ENCODE measurements at places on chromosomes 16 and 17.

GRCh38 chr17:38584350-38584925, 21.3 kb downstream of the SRCIN1 start:
- peak; percentile 26 for DNase-seq

- no peak for DNase-seq
Observed at GRCh38 chr16:53216798-53217197, 162.0 kb downstream of the CHD9 start.

DNA sequence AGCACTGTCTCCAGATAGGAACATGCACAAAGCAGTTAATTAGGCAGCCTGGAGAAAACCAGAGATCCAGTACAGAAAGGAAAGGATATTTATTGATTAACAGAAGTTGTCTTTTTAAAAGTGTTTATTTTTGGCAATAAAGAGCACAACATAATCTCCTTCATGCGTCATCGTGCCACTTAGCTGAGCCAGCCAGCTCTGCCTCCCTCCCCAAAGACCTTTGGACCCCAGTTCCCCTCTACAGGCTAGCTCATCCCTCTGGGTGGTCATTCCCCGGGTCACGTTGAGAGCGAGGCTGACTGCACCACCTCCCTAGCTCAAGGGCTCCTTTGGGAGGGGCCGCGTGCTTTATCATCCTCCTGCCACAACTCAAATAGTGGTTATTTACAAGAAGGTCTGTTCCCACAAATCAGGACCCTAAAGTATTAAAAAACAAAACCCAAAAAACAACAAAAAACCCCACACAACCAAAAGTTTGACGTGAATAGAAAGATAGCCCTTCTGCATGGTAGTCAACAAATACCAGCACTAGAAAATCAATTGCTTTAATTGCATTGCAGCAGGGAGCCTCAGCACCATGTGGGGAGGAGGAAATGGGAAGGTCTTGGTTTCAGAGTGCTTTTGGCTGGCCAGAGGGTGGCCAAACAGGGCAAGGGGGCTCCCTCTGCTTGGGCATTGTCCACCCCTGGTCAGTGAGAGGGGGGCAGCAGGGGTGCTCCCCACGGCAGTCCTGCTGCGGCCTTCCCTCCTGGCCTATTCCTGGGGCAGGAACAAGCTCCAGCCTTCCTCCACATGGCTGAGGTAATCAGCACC, 9.6 kb downstream of the POLR2C start:
- DNase-seq, result no peak

DNA sequence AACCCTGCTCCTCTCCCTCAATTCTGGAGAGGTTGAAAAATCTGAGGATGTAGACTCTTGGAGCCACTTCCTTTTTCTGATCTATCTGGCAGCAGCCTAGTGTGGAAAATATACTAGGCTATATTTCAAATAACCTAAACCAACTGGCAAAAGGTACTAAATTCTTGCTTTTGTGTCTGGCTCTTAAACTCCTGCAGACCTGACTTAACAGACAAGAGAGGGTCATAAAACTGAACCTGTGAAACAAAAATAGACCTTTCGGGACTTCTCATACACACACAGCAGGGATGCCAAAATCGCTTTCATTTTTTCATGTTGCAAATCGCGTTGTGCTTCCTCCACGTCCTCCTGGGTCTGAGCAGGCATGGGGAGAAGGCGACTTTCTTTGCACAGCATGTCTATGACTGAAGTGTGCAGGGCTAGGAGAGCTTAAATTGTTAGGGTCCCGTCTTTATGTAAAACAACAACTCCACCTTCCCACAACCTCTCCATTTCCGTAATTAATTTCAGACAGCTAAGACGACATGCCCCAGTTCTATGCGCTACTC, 520.7 kb upstream of the PSMD7 start:
- DNase-seq, result peak; percentile 13

GRCh38 chr16:24729243-24729950, at the start of gene TNRC6A:
Gene TNRC6A, plus strand, starts transcription at chr16:24729651. Its CDS starts 191 bp downstream, at chr16:24729842.
- DNase-seq, result peak; percentile 88

GRCh38 chr16:76819226-76819916, 371.6 kb upstream of the MON1B start:
- no peak for DNase-seq

DNA sequence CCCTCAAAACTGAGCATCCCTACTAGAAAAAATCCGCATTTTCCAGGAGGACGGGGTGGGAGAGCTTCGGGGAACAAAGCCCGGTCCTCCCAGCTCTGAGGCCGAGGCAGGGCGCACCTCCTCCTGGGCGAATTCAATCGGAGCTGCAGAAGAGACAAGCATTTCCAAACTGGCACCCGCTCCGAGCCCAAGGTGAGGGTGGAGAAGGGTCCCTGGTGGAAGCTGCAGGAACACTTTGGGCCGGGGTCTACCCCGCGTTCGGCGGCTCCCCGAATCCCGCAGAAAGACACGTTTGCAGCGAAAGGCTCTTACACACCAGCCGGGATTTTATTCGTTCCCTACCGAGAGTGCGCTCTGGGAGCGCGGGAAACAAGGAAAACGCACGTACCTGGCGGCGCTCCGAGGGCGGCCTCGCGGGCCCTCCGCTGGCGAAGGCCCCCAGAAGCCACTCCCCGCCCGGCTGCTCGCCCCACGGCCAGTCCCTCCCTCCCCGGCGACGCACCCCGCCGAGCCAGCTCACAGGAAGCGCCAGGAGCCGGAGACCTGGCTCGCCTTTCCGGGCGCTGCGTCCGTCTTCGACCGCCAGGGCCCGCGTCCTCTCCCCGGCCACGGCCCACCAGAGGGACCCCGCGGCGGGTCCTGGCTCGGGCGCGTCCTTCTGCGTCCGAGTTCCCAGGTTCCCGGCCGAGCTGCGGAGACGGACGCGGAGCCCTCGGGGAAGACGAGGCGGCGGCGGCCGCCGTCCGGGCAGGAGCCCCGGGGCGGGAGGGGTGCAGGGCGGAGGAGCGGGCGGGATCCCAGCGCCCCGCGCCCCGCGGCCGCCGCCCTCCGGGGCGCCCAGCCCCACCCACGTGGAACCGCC, 49.8 kb upstream of the BAHCC1 start:
- DNase-seq, result peak; percentile 86

- DNase-seq, result no peak
Observed at GRCh38 chr16:81697616-81698309, 81.3 kb upstream of the PLCG2 start.

DNA sequence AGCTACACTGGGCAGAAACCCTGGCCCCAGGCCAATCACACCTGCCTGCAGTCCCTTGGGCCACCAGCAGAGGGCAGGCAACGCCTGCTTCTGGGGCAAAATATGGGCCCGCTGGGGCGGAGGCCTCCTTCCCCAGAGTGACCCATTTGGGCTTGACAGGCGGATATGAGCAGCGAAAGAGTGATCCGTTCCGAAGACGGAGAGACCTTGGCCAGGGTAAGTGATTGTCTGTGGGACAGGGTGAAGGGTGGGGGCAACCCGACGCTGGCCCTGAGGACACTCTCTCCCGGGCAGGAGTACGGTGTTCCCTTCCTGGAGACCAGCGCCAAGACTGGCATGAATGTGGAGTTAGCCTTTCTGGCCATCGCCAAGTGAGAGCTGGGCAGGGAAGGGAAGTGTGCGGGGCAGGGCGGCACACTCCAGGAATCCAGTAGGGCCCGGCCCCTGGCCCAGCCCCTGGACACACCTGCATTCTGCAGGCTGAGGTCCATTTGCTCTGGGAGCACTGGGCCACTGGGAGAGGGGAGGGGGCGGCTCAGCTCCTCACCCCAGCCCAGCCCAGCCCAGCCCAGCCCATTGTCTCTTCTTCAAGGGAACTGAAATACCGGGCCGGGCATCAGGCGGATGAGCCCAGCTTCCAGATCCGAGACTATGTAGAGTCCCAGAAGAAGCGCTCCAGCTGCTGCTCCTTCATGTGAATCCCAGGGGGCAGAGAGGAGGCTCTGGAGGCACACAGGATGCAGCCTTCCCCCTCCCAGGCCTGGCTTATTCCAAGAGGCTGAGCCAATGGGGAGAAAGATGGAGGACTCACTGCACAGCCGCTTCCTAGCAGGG, 3.5 kb upstream of the NHERF1 start:
- DNase-seq, result peak; percentile 40

DNA sequence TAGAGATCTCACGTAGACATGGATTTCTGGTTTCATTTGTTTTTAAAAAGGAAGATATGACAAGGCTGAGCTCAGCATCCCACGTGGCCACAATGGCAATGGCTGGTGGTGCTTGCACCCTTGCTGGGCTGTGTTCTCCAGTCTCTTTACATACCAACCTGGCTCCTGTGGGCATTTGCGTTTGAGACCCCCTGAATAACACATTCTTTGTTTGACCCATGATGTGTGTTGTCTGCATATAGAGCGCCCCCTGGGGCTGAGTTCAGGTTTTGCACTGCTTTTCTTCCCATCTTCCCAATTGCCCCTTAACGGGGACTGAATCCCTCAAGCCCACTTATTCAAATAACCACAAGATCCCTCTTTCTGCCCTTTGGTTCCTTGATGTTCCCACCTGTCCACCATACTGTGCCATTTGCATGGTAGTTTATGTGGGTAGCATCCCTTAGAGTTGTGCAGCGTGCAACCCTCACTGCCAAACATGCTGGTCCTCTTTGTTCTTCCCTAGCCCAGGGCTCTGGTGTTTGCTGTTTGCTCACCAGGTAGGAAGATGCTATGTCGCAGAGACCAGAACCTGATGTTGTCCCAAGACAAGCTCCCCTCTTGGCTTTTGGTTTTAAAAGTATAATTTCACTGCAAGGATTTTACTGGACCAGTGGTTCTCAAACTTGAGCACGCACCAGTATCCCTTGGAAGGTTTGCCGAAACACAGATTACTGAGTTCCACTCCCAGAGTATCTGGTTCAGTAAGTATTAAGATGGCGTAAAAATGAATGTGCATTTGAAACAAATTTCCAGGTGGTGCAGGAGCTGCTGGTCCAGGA, 38.5 kb upstream of the NKD1 start:
- DNase-seq, result peak; percentile 12

- DNase-seq, result peak; percentile 94
Observed at GRCh38 chr16:51538707-51539498, 387.8 kb upstream of the SALL1 start.

DNA sequence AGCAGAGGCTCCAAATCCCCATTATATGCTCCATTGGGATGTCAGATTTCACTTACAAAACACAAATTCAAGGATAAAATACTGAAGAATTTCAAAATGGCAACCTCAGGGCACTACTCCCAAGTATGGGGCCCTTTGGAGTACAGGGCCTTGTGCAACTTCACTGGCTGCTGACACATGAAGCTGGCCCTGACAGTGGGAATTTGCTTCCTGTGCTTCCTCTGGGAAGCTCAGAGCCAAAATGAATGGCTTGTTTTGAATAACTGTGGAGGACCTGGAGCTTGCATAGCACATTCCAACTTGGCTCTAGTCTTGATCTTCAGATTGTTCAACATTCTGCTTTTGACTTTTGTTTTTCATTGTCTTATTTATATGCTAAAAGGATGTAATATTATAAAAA, 52.3 kb upstream of the HNF1B start:
- no peak for DNase-seq

DNA sequence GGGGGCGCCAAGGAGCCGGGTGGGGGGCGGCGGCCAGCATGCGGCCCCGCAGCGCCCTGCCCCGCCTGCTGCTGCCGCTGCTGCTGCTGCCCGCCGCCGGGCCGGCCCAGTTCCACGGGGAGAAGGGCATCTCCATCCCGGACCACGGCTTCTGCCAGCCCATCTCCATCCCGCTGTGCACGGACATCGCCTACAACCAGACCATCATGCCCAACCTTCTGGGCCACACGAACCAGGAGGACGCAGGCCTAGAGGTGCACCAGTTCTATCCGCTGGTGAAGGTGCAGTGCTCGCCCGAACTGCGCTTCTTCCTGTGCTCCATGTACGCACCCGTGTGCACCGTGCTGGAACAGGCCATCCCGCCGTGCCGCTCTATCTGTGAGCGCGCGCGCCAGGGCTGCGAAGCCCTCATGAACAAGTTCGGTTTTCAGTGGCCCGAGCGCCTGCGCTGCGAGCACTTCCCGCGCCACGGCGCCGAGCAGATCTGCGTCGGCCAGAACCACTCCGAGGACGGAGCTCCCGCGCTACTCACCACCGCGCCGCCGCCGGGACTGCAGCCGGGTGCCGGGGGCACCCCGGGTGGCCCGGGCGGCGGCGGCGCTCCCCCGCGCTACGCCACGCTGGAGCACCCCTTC, 484 bp downstream of the FZD2 start:
- peak; percentile 65 for DNase-seq

- DNase-seq, result peak; percentile 73
Observed at GRCh38 chr16:87968541-87968940, 17.3 kb downstream of the BANP start.

GRCh38 chr17:77456951-77457548, 316.3 kb downstream of the SEC14L1 start:
- DNase-seq, result no peak

DNA sequence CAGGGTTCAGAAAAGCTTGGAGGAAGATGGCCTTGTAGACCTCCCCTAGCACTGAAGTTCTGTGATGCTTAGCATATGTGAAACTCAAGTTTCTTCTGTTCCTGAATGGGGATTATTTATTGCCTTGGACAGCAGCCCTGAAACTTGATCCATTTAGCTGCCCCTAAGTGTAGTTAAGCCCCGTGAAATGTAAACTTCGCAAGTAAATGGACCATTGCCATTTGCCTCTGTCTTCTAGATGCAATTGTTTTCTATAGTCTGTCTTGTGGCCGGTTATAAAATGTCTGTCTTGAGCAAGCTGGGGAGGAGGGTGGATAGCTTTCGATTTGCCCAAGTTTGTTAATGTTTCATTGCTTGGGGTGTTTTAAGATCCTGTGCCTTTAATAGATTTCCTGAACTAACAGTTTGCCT, 261.8 kb downstream of the CDH13 start:
- peak; percentile 92 for DNase-seq

- DNase-seq, result no peak
Observed at GRCh38 chr17:40621578-40621977, 26.0 kb downstream of the SMARCE1 start.

DNA sequence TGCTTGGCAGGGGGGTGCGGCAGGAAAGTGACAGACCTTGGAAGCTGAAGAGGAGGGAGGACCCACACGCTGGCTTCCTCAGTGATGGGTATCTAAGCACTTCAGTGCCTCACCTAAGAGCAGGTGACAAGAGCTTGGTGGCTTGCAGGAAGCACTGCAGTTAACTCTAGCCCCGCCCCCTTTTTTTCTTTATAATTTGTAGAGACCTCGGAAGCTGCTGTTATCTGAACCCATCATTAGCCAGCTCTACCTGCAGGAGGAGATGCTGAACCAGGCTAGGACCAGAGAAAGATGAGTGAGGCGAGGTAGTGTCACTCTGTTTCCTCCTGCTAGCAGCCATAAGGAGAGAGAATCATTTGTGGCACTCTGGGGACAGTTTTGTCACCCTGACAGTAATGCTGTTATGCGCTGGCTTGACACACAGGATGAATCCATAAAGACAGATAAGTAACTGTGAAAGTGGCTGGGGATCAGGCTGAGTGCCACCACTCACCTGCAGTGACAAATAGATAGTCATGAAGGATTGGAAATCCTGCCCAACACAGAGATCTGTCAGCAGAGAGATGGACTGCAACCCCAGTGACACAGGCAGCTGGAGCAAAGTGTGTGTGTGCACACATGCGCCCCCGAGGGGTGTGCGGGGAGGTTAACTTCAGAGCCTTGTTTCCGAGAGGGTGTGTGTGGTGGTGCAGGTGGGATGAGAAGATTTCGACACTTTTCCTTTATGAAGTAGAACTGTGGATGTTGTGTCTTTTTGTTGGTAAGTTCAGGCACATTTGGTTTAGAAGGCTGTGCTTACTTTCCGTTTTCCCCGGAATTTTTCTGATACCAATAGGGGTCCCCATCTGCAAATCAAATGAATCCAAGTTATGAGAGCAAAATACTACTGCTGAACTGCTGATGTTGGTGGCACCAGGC, 224.0 kb downstream of the IRX3 start:
- peak; percentile 11 for DNase-seq
